T-helper 17 cell (primary cell): ENCODE measurements at places on chromosomes 5 and 9. TPM values are rescaled to one million over a fixed set of nuclear protein-coding genes. Genes with fewer than 3 reads are reported as not detected.

The C9orf57 gene
- not detected for total RNA-seq

The CDH6 gene
- 0.21 TPM for total RNA-seq

The TERT gene
- total RNA-seq = 0.80 TPM

The PDE6A gene
- not detected for total RNA-seq

The SPATA31A3 gene
- total RNA-seq = not detected

The CA9 gene
- total RNA-seq = not detected

The ENC1 gene
- 0.70 TPM for total RNA-seq

The PCDHGB7 gene
- total RNA-seq = not detected

The TMEM174 gene
- total RNA-seq = not detected

The BTNL8 gene
- not detected for total RNA-seq

The ORM2 gene
- total RNA-seq = not detected

The IGIP gene
- 3.7 TPM for total RNA-seq

The GKAP1 gene
- total RNA-seq = 5.9 TPM

The NR5A1 gene
- not detected for total RNA-seq

The OR13C9 gene
- total RNA-seq = not detected

The IL4 gene
- total RNA-seq = not detected
